ENCODE measurements at places on chromosomes 12 and 14.

DNA sequence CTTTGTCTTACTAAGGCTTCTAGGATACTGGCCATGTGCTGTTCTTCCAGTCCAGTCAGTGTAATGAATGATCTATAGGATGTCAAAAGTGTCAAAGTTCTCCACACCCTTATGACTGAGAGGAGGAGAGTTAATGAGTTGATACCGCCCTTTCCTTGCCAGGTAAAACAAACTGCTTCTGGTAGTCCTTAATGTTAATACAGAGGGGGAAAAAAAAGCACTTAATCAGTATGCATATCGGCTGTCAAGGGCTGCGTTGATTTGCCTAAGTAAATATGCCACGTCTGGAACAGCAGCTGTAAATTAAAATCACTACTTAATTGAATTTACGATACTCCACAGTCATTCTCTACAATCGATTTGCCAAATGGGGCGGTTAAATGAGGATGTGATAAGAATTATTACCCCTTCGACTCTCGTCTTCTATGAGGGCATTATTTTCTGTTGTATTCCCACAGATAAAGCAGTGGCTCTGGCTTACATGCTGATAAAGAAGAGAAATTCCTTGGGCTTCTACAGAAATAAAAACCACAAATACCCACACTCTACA lies 416.0 kb downstream of the KCNH5 start:
- DNase-seq: no peak

- DNase-seq: no peak
Measured at GRCh38 chr14:50103558-50103957, 12.8 kb downstream of the VCPKMT start.

DNA sequence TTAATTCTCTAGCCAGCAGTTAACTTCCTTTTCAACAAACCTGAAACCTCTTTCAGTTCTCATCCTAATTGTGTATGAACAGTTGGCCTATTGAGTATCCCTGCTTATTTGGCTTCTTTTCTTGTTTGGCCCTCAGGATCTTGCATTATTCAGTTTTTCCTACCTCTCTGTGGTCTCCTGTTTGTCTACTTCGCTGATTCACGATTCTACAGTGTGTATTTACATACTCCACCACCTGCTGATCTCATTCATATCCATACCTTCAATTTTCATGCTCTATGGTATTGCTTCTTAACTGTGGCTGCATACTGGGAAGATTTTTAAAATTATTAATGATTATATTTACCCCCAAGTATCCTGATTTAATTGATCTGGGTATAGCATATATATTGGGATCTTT lies 56.4 kb downstream of the RASSF9 start:
- DNase-seq: no peak

DNA sequence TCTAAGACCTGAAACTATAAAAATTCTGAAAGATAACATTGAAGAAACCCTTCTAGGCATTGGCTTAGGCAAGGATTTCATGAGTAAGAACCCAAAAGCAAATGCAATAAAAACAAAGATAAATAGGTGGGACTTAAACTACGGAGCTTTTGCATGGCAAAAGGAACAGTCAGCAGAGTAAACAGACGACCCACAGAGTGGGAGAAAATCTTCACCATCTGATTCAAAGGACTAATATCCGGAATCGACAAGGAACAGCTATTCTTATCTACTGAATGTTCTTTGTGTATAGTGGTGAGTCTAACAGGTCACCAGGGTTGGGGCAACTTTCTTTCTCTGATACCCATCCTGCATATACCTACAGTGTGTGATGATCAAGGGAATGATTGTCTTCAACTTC lies 198.6 kb downstream of the CCDC91 start:
- DNase-seq: no peak

- DNase-seq: no peak
Measured at GRCh38 chr12:113088037-113088436, 31.5 kb downstream of the DTX1 start.

DNA sequence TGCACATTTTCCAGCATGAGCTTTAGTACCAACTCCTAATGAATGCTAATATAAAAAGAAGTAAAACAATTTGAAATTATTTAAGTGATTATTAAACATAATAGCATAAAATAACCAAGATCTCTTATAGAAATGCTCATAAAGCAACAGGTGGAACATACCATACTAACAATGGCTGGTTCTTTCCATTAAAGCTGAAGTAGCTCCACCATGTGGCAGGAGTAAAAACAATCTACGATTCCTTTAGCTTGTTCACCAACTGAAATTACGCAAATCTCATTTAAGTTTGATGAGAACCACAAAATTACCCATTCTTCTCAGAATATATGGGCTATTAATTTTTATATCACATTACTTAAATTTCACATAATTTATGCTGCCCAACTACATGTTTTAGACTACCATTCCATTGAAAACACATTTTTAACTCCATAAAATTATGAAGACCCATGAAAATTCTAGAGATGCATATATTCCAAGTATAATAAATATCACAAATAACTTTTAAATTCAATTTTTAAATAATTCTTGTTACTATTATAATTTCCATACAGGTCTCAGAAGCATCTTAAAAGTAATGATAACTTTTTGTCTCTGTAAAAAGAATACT lies 213.6 kb downstream of the DAD1 start:
- no peak for DNase-seq

DNA sequence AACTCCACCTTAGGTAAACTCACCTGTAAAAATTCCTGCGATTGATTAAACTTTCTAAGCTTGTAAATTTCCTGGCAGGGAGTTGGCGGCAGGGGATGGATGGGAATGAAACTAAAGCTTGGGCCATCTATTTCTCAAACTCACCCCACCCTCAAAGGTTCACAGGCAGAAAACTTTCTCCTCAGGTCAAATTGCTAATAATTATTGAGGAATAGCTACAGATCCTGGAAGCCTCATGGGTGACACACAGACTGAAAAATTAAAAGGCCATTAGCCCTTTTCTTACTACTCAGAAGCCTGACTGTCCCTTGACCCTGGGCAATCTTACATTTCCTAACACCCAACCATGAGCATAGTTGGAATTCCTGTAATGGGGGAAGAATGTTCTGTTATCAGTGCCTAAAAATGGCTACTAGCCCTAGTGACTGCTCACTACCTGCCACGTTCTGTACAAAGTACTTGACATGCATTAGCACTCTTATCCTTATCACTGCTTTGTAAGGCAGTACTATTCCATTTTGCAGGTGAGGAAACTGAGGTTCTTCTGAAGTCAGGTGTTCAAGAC lies 12.4 kb upstream of the SYNDIG1L start:
- no peak for DNase-seq

- DNase-seq: no peak
Measured at GRCh38 chr12:111238075-111238734, 130.7 kb downstream of the PHETA1 start.

DNA sequence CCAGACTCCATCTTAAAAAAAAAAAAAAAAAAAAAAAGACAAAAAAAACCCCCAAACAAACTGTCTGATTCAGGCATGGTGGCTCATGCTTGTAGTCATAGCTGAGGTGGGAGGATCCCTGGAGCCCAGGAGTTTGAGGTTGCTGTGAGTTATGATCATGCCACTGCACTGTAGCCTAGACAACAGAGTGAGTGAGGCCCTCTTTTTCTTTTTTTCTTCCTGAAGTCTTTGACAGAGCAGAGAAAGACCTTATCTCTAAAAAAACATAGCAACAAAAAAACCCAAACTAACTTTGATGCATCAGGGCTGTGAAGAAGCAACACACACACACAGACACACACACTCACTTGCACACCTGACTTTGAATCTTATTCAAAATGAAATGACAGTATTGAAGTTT lies 7.7 kb upstream of the AMN1 start:
- DNase-seq: no peak

DNA sequence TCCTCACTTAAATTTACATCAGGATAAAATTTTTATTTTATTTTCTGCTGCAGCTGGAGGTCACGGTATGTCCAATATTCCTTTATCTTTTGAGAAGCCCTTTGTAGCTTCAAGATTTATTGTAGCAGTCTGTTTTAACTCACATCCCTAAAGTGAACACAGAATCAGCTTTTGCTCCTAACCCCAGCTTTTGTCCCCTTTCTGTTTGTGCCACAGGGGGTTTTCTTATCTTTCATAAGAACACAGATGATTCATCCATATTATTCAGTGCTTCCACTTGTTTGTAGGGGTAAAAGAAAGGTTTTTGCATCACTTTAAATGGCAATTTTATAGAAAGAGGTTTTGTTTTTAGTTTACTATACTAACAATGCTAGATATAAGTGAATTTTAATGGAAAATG lies 21.8 kb upstream of the PIK3C2G start:
- DNase-seq: no peak

DNA sequence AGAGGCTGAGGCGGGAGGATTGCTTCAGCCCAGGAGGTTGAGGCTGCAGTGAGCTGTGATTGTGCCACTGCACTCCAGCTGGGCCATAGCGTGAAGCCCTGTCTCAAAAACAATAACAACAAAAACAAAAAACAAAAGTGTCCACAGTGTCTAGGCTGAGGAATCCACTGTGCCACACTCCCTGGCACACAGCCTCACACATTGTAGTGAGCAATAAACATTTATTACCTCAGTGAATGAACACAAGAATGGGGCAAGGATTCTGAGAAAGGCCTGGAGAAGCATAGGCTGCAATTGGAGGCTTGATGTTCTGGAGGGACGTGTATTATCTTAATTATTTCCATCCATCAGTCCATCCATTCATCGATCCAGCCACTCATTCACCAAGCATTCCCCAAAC lies 17.1 kb upstream of the P2RX7 start:
- no peak for DNase-seq

DNA sequence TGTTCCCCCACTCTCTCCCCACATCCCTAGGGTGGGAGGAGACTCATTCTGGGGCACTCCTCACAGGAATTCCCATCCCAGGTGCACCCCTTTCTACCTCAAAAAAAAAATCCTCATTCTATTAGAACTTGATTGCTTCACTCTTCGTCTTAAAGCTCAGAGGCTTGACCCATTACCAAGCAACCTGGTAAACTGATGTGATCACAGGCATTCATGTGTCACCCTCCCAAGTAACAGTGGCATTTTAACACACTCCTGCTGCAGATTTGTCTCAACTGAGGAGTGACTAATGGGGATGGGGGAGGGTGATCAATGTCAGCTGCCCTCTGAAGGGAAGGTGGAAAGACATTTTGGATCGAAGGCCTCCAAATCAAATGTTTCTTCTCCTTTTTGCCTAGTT lies 78.1 kb upstream of the PTHLH start:
- no peak for DNase-seq

- no peak for DNase-seq
Measured at GRCh38 chr12:120007272-120007671, 18.2 kb downstream of the BICDL1 start.

DNA sequence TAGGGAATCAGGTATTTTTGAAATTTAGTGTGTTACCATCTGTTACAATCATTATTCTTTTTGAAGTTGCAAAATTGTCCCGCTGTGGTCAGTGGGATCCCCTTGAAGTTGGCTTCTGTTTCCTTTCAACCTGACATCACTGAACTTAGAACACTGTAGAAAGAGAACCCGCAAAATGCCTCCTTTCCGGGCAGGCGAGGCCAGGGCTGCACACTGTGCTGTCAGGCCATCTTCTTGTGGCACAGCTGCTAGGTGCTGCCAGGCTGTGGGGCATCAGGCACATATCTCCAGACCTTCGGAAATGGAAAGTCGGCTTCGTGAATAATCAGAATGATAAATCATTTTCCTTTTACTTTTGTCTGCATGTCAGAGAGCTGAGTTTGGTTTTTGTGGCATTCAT lies 103.5 kb downstream of the GLT1D1 start:
- DNase-seq: no peak

DNA sequence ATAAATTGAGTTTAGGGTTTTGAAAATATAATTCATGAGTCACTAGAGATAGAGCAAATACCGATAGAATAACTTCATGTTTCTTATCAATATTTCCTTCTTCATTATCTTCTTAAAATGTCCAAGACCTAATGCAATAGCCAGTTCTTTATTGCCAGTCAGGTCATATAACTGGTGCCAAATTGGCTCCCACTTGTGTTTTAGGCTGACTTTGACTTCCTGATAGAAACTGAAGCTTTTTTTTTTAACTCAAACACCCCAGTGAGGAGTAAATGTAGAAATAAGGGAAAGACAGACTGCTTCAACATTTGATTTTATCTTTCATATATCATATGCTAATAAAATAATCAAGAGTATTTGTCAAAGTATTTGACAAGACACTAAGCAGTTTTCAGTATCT lies 80.7 kb downstream of the ARMH4 start:
- DNase-seq: no peak

GRCh38 chr12:49689785-49690184 lies 17.4 kb downstream of the FMNL3 start:
- DNase-seq: no peak

DNA sequence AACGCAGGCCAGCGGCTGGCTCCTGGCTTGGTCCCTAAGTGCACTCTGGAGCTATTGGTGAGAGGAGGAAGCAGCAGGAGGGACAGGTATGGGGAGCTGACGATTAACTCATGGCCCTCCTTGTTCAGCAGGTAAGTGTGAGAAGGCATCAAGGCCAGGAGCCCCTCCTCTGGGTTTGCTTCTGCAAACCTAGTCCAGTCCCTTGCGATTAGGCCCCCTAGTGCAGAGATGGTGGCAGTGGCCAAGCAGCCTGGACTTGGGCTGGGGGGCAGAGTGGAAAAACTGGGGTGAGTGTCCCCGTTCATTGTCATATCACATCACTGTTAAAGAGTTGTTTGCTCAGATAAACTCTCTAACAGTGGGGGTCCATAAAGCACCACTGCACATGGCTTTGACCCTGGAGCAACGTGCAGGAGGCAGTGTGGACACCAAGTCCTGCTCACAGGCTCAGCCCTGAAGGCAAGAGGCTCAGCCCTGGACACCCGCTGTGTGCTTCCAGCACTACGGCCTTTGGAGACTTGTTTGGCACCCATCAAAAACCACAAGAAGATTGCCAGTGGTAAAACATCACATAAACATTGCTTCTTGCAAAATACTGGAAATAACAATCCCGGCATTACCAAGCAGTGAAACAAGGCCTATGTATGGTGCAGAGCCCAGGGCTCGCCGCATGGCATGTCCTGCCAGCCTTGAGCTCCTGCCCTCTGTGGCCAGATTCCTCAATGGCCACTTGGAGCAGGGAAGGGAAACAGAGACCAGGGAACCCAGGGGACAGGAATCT lies 184.3 kb upstream of the RTL1 start:
- no peak for DNase-seq

- DNase-seq: no peak
Measured at GRCh38 chr12:25322918-25323531, 72.3 kb upstream of the KRAS start.

GRCh38 chr12:131930510-131930909 lies 1.4 kb downstream of the PUS1 start:
- DNase-seq: no peak

DNA sequence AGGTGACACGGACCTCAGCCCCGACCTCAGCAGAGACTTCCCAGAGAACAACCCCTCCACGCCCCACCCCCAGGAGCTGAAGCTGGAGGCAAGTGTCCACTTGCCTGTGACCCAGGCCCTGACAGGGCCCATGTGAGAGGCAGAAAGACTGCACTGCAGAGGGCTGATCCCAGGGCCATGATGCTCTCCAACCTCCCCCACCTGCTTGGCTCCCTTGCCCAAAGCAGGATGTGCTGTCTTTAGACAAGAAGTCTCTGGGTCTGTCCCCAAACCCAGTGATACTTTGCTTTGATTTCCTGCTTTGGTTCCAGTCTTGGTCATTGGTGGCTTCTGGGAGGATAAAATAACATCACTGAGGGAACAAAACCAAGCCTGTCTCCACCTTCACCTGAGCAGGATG lies 59.4 kb downstream of the BCL11B start:
- DNase-seq: no peak

GRCh38 chr12:132168311-132169031 lies 24.2 kb downstream of the NOC4L start:
- DNase-seq: no peak

- DNase-seq: no peak
Measured at GRCh38 chr12:27682534-27682933, 13.7 kb upstream of the REP15 start.

GRCh38 chr12:123227581-123228258 lies 5.2 kb downstream of the MPHOSPH9 start:
- DNase-seq: no peak
